ENCODE measurements at places on chromosomes 3 and 15. TPM values are rescaled to one million over a fixed set of nuclear protein-coding genes. Genes with fewer than 3 reads are reported as not detected.

HDC gene
- 3.6 TPM for total RNA-seq

IL20RB gene
- 1.8 TPM for total RNA-seq

TMEM207 gene
- total RNA-seq: not detected

MESD gene
- 21.0 TPM for total RNA-seq

TRIM42 gene
- not detected for total RNA-seq

PATL2 gene
- total RNA-seq: 1.0 TPM

HGD gene
- total RNA-seq: 0.83 TPM

CCR5 gene
- total RNA-seq: 2.1 TPM

TTC21A gene
- 5.4 TPM for total RNA-seq

CLRN1 gene
- total RNA-seq: not detected

RAB43 gene
- 21.7 TPM for total RNA-seq

GHRL gene
- 1.2 TPM for total RNA-seq

PTH1R gene
- total RNA-seq: 5.8 TPM

DNA sequence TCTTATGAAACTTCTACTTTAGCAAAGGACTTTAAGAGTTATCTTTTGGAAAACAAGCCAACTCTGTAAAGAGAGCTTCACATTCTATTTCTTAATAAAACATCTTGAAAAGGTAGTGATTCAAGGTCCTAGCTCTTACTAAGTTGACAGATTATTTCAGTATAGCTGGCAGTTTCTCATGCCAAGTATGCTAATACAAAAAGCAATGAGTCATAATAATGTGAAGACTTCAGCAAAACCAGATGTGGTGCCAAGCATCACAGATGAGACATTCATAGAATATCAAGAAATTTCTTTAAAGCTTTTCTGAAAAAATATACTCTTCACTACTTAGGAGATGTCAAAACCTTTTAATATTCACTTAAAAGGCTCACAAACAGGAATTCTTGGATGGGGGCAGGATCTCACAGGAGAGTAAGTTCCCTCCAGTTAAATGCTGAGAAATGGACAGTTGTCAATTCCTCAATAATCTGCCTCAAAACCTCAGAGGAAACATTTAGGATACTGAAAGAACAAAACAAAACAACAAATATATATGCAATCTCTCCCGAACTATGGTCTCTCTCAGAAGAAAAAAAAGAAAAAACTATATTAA lies 45.6 kb downstream of the DCBLD2 start:
- no peak for DNase-seq

DNA sequence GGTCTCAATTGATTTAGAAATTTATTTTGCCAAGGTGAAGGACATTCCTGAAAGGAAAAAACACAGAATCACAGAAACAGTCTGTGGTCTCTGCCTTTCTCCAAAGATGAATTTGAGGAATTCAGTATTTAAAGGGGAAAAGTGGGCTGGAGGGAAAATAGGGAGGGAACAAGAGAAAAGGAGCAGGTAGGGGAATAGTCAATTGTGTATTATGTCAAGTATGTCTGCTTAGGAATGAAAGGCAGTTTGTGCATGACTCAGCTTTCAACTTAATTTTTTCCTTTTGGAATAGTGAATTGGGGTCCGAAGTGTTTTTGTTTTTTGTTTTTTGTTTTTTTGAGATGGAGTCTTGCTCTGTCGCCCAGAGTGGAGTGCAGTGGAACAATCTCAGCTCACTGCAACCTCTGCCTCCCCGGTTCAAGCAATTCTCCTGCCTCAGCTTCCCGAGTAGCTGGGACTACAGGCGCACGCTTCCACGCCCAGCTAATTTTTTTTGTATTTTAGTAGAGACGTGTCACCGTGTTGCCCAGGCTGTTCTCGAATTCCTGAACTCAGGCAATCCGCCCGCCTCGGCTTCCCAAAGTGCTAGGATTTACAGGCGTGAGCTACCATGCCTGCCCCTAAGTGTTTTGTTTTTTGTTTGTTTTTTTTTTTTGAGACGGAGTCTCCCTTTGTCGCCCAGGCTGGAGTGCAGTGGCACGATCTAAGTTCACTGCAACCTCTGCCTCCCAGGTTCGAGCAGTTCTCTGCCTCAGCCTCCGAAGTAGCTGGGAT lies 74.1 kb upstream of the MAP4 start:
- peak; percentile 46 for DNase-seq

- DNase-seq: no peak
Measured at GRCh38 chr15:100120111-100120510, 221.7 kb downstream of the ADAMTS17 start.

GRCh38 chr3:133106169-133106568 lies 68.0 kb downstream of the TMEM108 start:
- no peak for DNase-seq

DNA sequence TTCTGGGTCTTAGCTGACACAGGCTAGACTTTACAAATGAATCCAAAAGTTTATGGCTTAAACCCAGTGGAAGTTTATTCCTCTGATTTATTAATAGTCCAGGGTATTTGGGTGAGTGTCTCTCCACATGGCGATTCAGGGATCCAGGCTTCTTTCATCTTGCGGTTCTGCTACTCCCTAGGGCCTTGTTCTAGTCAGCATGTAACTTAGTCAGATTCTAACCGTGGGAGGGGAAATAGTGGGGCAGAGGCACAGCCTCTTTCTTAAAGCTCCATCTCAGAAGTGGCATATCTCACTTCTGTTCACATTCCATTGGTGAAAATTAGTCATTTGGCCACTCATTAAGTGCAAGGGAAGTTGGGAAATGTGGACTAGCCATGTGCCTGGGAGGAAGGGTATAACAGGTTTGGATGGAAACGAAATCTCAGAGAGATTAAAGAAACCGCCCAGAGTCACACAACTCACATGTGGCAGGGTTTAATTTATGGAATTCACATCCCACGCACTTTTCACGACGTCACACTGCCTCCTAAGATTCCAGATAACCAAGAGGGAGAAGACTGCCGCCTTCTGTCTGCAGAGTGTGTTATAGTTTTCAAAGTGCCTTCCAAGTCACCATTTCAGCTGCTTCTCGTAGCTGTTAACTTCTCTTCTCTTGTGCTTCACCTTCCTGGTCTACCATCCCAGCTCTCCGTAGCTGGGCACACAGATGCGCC lies 11.4 kb upstream of the RASGRF1 start:
- no peak for DNase-seq

GRCh38 chr15:76340198-76340802 lies 3.7 kb downstream of the ISL2 start:
- DNase-seq: no peak

DNA sequence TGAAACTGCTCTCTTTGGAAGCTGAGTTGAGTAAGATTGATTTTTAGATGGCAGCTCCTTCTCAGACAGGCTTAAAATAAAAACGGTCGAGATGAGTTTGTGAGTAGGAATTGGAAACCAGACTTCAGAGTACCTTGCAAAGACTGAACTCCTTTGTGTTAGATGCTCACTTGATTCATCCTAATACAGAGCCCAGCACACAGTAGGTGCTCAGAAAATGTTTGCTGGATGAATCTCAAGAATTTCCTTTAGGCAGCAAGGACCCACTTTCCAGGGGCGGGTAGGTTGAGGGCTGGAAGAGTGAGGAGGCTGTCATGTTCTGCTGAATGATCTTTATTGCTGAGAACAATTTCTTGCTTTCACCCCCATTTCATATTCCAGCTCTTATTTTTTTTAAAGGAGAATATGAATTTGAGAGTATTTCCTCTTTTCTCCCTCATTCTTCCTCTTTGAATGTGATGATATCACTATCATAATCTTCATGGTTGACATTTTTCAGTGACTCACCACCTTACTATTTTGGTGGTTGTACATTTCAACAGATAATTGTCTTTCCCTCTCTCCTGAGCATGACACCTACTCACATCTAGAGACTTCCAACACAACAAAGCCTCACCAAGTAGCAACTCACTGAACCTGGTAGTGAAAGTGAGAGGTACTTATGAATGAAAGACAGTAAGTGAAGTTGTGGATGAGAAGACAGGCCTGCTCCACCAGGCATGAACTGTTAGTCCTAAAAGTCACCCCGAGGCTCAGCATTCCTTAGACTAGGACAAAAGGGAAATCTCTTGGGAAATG lies 113.3 kb downstream of the PDCD6IP start:
- DNase-seq: no peak

DNA sequence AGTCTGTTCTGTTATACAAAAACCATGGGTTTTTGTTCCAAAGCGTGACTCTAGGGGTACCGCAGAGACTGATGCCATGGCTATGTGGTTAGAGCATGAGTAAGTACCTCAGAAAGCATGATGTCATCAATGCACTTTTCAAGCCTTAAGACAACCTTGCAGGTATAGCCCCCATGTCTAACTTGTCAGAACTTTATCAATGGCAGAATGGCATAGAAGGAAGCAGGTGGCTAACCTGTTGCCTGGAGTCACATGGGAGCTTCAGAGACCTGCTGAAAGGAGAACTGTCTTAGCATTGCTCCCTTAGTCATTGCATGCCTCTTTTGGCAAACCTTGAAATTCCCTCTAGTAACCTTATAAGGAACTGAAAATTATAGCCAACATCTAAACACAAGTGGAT lies 52.5 kb downstream of the EOMES start:
- no peak for DNase-seq

DNA sequence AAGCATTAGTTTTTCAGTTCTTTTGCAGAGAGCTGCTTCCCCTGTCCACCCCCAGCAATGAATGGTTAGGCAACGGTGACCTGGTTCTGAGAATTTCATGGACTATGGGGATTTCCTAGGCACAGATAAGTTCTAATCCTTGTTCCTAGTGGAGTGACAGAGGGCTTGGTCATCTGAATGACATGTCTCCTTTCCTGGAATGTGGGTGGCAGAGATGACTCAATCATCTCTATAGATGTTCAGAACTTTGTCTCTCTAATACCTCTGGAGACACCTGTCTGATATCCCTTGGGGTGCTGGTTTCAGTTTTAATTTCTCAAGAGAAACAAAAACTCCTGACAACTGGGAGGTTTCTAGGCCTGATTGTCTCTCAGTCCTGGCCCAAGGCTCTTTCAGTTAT lies 10.4 kb downstream of the PLA2G4E start:
- no peak for DNase-seq

- no peak for DNase-seq
Measured at GRCh38 chr3:39428745-39429201, 22.3 kb downstream of the RPSA start.

- DNase-seq: no peak
Measured at GRCh38 chr15:89829161-89829560, 14.5 kb upstream of the ANPEP start.

- DNase-seq: peak; percentile 89
Measured at GRCh38 chr3:188051801-188052168, 102.2 kb upstream of the LPP start.

DNA sequence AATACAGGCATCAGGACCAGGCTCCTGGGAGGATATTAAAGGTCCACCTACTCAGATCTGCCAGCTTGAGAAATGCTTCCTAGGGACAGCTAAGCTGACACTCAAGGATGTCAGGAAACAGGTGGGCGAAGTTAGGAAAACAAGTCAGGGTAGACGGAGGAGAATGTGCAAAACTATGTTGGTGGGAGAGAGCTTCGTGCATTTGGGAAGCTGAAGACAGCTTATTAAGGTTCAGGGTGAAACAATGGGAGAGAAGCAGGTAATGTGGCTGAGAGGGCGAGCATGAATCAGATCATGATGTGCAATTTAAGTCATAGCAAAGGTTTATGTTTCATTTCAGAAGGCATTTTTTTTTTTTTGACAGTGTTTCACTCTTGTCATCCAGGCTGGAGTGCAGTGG lies 297.2 kb upstream of the ATP10A start:
- no peak for DNase-seq

DNA sequence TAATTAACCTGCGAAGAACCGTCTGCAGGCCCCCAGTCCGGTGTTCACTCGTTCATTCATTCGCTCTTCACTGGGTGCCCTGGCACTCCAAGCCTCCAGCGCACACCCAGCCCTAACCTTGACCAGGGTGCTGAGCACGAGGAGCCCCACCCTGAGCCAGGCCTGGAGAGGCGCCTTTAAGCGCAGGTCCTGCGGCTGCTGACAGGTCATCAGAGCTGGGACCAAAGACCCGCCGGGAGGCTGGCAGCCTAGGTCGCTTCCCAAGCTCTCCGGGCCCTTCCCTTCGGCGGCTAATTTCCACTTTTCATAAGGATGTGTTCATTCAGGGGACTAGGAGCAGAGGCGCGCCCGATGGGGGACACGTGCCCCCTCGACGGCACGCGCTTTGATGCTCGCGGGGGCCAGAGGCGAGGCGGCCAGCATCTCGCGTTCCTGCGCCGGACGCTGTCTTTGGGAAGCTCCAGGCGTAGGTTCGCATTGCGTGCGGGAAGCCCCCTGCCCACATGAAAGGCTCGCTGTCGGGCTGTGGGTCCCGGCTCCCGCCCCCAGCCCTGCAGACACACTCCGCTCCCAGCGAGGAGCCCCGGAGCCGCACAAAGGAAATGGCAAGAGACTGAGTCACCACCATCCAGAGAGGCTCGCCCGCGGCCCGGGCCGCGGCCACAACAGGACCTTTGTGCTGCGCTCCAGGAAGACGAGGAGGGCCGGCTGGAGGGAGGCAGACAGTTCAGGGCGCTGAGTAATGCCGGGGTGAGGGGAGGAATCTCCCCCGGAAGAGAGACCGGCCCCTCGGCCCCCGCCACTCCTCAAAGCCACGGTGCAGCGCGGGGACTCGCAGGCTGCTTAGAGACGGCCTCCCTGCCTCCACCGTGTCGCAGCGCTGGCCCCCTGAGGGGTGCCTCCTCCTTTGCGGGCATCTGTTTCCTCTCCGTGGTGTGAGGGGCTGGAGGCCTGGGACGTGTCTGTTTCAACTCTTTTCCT lies 266.4 kb upstream of the HES1 start:
- peak; percentile 88 for DNase-seq

GRCh38 chr15:41659855-41660234 lies 360 bp upstream of the MGA start:
- no peak for DNase-seq
